ENCODE measurements at places on chromosomes 12 and 14.

DNA sequence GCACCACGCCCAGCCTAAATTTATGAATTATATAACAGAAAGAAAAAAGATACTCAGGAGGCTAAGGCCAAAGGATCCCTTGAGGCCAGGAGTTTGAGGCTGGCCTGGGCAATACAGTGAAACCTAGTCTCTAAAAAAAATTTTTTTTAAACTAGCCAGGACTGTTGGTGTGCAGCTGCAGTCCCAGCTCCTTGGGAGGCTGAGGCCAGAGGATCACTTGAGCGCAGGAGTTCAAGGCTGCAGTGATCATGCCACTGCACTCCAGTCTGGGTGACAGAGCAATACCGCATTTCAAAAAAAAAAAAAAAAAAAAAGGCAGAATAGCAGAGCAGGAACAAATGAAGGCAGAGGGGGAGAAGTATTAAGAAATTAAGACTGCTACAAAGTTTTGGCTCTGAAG is 2.6 kb upstream of the PSMA6 start:
- no peak for DNase-seq

DNA sequence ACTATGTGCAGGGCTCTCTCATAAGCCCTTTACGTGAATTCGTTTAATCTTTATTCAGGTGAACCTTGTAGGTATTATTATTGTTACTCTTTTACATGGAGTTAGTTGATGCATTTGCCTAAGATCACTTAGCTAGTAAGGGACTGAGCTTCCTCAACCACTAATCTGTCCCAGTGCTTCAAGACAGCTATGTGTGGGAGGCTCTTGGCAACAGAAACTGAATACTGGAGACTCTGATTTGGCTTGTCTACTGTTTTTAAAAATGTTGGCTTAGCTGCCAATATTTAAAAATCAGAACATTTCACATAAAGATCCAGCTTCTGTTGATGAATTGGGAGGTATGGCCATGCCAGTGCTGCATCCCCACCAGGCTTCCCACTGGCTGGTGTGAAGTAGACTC is 6.8 kb downstream of the KNTC1 start:
- no peak for DNase-seq

DNA sequence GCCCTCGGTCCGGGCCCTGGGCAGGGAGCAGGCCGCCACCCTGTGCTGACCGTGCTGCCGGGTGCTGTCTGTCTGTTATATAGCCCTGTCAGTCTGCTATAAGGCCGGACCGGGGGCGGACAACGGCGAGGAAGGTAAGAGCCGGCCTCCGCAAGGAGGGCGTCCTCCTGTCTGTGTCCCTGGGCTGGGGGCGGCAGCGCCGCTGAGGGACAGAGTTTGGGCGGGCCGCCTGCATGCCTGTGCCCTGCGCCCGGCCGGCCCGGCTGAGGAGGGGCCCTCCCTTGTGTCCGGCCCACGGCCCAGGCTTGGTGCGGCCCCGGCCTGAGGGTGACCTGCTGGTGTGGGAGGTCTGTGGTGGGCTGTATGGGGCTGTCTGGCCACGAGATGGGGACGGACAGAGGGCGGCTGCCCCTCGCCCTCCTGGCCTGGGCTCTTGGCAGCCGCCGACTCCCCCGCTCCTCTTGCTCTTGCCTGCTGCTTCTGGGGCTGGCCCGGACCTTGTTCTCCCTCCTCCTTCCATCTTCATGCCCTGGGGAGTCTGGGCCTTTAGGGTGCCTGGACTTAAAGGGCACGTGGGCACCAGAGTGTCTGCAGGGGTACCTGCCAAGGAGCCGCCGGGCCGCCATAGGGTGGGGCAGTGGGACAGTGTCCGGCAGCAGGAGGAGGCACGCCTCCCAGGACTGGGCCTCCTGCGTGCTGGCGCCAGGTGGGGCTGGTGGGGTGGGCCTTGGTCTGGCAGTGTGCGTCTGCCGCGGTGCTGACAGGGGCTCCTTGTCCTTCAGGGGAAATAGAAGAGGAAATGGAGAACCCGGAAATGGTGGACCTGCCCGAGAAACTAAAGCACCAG is 25.1 kb upstream of the CRIP2 start:
- no peak for DNase-seq

DNA sequence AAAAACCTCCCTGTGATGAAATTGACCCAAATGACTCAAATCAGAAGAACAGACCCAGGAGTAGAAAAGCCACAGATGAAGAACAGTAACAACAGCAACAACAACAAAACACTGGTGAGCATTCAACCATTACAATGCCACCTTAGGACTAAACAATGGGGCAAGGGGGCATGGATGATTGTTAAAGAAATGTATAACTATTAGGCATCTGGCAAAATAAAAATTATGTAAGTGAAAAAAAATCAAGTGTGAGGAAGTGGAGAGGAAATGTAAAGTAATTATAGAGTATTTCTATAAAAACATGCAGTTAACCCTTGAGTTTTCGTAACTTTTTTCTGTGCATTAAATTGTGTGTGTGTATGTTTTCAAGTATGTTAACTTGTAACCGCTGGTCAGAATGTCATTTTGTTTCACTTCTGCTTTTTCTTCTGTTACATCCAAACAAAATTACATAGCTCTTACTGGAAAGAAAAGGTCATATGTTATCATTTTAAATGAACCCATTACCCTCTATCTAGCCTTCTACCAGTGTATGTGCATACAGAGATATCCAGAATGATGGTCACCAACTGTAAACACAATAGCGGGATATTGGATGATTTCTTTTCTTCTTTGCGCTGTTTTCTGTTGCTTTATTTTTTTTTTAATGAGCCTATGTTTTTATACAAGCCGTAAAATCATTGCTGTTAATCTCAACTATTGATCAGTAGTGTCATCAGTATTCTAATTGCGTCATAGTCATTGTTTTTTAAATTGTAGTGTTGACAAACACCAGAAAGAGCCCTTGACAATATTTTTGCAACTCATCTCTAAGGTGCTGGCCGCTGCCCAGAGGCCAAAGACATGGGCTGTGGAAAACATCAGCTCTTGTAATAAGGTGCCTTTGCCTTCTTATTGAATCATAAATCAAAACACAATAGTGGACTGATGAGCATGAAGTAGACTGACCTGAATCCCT is 170.6 kb downstream of the CRADD start:
- DNase-seq, result peak; percentile 66

- no peak for DNase-seq
Observed at GRCh38 chr14:93926245-93926872, 785 bp upstream of the FAM181A start.

- DNase-seq, result no peak
Observed at GRCh38 chr12:106291342-106291741, 11.2 kb upstream of the TCP11L2 start.

DNA sequence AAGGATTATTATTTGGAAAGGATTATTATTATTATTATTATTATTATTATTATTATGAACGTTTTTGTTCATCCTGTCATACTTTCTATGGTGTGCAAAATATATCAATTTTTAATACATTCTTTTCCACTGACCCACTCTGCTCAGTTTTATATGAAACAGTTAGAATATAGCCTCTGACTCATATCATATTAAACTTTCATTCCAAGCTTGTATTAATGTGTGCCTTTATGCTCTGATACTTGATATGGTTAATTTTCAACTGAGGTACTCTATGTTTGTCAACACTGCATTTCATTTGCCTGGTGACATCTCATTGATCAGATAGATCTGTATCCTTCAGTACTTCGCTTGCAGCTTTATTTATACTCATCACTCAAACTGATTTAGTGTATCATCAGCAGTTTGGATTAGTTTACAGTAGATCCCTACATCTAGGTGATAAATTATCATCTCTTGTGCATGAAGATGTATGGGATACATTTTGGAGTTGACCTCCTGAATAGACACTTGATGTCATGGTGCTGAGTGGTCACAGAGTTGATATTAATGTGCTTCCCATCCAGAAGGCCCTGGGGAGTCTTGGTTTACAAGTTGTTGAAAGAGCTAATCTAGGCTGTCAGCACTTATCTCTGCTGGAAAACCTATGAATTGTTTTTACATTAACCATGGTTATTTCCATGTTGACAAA is 271.8 kb downstream of the TRHDE start:
- DNase-seq, result no peak

DNA sequence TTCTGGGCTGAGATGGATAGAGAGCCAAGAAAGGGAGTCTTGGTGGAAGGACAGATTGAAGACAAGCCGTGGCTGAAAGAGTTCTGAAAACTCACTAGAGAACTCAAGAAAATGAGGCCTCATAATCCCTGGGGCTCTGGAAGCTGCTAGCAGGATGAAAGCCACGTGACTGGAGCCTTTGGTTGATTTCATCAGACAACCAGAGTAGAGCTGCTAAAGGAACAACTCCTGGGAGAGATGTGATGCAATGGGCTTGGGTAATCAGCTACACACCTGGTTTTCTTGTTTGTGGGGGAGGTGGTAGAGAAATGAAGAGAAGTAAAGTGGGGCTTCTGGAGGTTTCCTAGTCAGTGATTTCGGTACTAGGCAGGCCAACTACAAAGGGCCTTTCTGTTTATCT is 13.4 kb downstream of the CSRNP2 start:
- DNase-seq, result no peak

DNA sequence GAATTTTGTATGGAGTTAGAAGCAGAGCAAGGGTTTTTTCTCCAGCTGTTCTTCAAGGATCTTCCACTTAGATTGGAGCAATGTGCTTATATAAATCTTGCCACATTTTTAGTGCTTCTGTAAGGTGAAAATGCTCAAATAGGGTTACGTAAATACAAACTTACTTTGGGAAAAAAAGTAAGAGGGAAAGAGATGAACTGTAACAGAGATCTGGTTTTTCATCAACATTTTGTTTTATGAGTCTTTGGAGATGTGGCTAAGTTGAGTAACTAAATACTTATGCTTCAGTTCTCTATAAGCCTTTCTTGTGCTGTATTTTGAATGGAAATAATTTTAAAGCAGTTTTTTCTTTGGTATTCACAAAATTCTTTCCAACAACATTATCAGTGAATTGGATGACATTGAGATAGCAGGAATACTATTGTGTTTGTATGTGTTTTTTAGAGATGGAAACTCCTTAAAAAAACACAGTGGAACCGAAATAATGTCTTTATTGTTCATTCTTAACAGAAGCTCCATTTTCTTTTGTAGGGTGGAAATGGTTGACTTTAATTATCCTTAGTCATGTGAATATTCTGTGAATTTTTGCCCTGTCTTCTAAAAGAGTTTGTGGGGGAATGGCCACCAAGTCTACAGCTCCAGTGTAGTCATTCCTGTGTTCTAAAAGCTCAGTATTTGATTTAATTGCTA is 45.7 kb downstream of the NPAS3 start:
- no peak for DNase-seq

- no peak for DNase-seq
Observed at GRCh38 chr14:29216268-29217232, 450.0 kb downstream of the FOXG1 start.

GRCh38 chr12:122403115-122403770 is 19.2 kb downstream of the CLIP1 start:
- DNase-seq, result peak; percentile 29

GRCh38 chr12:112013601-112014402 is 576 bp downstream of the ERP29 start:
- peak; percentile 89 for DNase-seq

- peak; percentile 78 for DNase-seq
Observed at GRCh38 chr14:34964977-34965764, 17.6 kb upstream of the SRP54 start.

DNA sequence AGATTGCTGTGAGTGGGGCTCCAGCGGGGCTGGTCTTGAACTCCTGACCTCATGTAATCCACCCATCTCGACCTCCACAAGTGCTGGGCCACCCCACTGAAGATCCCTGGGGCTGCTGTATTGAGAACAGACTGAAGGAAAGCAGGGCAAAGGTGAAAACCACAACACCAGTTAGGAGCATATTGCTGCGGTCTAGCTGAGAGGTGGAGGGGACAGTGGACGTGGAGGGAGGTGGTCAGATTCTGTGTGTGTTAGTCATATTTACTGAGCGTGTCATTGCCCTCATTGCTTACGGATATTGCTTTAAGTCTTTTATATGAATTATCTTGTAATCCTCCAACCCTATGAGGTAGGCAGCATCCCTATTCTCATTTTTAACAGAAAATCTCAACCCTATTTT is 69.0 kb upstream of the OVCH1 start:
- DNase-seq, result no peak

- no peak for DNase-seq
Observed at GRCh38 chr12:69024413-69024812, 91.4 kb upstream of the CPM start.

DNA sequence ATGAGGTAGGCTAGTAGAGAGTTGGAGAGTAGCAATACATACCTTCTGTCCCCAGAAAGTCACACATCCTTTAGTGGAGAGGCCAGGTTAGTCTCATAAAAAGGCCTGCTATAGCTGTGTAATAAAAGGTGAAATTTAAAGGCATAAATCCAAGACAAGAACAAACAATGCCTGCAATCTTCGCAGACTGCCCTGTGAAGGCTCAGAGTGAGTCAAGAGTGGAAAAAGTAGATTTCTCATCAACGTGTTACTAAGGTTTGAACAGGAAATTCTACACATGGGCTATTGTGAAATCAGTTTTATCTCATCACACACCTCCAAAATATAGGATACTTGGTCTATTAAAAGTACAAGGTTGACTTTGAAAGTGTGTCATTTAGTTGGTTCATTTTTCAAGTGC is at the start of gene KLRC1:
Gene KLRC1 (minus strand): TSS at position 222 of the 400 bp plus-strand sequence. CDS start 2,221 bp downstream, outside the sequence.
- DNase-seq, result no peak

- DNase-seq, result no peak
Observed at GRCh38 chr14:55412676-55413075, 1.0 kb upstream of the ATG14 start.

DNA sequence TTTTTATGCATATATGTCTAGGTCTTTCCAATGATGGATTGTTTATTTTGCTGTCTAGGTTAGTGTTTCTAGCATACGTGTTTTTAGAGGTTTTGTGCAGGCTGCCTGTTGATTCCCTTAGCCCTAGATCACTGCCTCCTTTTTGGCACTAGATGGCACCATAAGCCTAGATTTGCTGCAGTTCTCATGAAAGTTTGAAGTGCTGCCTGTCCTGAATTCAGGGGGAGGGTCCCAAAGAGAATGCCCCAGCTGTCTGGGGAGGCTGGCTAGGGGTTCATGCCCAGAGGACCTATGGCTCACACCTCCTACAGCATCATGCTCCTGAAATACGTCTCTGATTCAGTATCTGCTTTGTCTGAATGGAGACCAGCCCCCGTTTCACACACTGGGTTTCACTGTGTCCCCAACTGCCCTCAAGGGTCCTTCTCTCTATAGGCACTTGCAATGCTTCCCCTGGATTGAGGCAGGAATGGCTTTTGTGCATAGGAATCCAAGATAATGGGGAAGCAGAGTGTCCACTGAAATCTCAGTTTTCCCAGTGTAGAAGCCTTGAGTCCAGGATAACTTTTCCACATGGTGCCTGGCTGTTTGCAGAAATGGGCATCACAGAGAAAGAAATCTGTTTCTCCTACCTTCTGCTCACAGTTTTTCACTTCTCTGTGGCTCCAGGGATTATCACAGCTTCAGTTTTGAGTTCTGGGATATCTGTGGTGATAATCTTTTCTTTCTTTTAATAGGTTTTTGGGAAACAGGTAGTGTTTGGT is 14.2 kb upstream of the TXNRD1 start:
- DNase-seq, result peak; percentile 83

DNA sequence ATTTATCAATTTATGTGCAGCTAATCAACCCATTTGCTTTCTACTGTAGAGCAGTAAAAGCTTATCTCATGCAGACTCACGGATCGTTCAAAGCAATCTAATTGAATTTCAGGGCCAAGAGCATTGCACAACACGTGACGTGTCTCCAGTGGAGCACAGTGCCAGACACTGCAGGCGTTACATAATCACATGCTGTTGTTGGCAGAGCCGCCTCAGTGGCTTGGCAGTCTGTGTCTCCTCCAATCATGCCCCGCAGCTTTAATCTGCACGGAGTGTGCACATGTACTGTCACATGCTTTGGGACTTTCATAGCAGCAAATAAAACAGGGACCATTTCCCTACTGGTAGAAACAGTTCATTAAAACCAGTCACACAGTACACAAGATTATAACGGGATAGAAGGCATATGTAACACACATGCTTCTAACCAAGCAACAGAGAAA is 309.3 kb downstream of the ITPR2 start:
- peak; percentile 82 for DNase-seq

Measured in hematopoietic multipotent progenitor cell treated with erythropoietin and hydrocortisone succinate and interleukin-3 and kit ligand, for 4 days (in vitro differentiated cells).